ENCODE measurements at places on chromosomes 5 and 9.

- peak; percentile 61 for DNase-seq
These were observed 518 bp downstream of the SPRY4 start for GRCh38 chr5:142324136-142324870.

- DNase-seq: no peak
These were observed 48.0 kb downstream of the GRAMD2B start for GRCh38 chr5:126471247-126471646.

- DNase-seq: no peak
These were observed 17.5 kb downstream of the TMEM38B start for GRCh38 chr9:105711867-105712266.

DNA sequence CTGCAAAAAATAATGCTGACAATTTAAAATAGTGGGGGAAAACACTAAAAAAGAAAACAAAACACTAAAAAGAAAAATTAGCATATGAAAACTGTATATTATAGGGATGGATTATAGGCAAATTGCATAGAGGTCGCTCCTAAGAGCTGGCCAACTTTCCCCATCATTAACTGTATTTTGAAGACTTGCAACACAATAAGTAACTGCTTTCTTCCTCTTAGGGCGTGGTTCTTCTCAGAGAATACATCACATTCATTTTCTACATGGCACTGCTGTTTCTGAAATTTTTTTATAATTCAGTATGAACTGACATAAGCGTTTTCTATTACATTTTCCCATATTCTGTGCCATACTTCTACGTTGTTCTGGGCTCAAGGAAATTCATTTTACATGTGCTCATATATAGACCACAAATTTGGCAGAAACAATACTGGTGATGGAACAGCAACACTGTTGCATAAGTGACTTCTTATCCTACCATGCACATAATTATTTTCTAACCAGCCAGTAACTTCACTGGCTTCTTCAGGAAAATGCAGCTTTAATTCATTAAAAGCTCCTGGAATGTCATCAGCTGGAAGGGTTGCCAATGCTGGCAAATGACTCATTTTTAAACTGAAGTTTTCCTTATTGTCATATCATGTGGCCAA lies 171.2 kb upstream of the DMAC1 start:
- no peak for DNase-seq

- DNase-seq: no peak
These were observed 16.8 kb upstream of the ACTBL2 start for GRCh38 chr5:57499262-57500050.

- no peak for DNase-seq
These were observed 464.5 kb upstream of the RGMB start for GRCh38 chr5:98308960-98309359.

DNA sequence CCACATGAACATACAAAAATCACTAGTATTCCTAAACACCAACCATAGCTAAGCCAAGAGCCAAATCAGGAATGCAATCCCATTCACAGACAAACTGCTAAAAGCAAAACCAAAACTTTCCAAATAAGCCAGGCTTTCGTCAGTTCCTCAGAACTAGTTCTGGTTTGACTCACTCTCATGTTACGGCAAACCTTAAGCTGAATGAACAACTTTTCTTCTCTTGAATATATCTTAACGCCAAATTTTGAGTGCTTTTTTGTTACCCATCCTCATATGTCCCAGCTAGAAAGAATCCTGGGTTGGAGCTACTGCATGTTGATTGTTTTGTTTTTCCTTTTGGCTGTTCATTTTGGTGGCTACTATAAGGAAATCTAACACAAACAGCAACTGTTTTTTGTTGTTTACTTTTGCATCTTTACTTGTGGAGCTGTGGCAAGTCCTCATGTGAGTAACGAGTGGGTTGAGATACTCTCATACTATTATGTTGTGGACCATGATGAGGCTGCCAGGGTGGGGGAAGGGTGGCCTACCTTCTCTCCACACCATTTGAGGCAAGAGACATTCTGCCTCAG lies at the start of gene PDCD1LG2:
Gene PDCD1LG2 (plus strand): TSS at position 172 of the 572 bp plus-strand sequence. CDS start 12,016 bp downstream, outside the sequence.
- DNase-seq: no peak

Measured in SIG-M5 (cell line).